Stimulated activated memory B cell treated with anti-CD40 and anti-IgM and Interleukin-4, amounts not matched to agents 10 μg/mL and 1 μg/mL and 100 μg/mL, for 72 hours (primary cell): ENCODE measurements at places on chromosomes 12 and 14.

- peak; percentile 32 for ATAC-seq
Measured at GRCh38 chr14:56119201-56119981, 1.2 kb downstream of the PELI2 start.

GRCh38 chr12:39364196-39364595 is 78.7 kb downstream of the KIF21A start:
- ATAC-seq: no peak

GRCh38 chr12:129363041-129363440 is 509.8 kb downstream of the GLT1D1 start:
- ATAC-seq: no peak

DNA sequence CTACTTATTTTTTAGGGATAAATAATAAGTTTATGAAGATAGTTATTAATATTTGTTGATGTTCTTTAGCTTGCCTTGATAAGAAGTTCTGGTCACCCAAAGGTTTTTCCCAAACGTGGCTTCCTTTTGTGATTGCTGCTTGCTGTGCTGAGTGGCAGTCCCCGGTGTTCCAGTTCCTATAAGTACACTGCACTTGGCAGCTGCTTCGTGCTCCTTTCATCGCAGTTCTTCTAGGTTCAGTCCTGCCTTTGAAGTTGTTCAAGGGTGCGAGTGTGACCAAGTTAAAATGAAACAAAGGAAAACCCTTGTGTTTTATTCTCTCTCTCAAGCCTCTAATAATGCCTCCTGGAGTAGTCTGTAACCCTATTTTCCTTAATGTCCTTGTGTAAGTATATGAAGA is 128.5 kb upstream of the ATF1 start:
- ATAC-seq: no peak

DNA sequence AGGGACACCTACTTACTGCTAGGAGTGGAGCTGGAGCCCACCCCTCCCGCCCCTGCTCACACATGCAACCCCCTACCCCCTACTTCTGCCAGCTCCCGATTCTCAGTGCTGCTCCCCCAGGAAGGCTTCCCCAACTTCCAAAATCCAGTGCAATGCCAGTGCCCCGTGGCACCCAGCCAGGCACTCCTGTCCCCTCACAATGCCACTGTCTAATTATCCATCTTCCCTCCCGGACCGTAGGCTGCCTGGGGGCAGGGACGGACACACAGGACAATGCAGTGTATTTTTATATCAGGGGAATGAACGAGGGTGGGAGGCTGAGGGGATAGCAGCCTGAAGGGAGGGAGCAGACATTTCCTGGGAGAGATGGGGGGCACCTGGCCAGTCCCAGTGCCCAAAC is 12.4 kb downstream of the OTUB2 start:
- no peak for ATAC-seq

GRCh38 chr14:73289729-73290128 is 52.4 kb downstream of the PAPLN start:
- ATAC-seq: no peak

DNA sequence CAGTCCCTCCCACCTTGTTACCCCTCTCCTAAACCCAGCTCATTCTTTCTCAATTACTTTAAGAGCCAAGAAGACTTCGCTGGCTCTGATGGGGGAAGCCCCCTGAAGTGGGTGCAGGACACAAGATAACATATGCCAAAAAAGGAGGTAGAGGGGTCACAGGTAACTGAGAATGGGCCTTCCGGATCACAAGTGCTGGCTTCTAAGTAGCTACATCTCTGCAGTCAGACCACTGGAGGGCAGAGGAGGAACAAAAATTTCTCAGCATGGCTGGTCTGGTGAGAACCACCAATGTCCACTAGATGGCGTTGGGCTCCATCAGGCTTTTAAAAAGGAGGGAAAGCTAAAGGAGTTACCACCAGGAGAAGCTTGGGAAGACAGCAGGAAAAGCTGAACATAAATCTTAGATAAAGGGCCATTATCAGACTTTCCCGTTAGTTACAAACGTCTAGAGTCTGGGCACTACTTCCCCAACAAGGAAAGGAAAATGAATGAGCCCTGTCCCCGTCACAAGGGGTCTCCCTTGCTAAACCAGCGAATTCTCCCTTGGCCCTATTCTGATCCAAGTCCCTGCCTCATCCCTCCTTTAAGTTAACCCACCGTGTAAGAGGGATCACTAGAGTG is 11.6 kb upstream of the CDH24 start:
- peak; percentile 91 for ATAC-seq

DNA sequence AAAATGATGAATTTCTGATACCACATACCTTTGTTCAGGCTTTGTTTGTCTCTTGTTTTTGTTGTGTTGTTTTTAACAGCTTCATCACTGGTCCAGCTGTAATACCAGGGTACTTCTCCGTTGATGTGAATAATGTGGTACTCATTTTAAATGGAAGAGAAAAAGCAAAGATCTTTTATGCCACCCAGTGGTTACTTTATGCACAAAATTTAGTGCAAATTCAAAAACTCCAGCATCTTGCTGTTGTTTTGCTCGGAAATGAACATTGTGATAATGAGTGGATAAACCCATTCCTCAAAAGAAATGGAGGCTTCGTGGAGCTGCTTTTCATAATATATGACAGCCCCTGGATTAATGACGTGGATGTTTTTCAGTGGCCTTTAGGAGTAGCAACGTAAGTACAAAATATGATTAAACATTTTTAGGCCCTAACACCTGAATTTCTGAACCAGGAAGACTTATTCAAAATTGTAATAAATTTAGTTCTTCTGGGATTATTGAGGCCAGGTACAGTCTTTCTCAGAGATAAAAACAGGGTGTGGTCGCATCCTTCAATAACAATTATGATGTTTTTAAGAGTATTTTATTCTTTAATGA is 22.4 kb downstream of the RXYLT1 start:
- no peak for ATAC-seq

- ATAC-seq: no peak
Measured at GRCh38 chr14:102810523-102810922, 33.3 kb downstream of the TRAF3 start.

DNA sequence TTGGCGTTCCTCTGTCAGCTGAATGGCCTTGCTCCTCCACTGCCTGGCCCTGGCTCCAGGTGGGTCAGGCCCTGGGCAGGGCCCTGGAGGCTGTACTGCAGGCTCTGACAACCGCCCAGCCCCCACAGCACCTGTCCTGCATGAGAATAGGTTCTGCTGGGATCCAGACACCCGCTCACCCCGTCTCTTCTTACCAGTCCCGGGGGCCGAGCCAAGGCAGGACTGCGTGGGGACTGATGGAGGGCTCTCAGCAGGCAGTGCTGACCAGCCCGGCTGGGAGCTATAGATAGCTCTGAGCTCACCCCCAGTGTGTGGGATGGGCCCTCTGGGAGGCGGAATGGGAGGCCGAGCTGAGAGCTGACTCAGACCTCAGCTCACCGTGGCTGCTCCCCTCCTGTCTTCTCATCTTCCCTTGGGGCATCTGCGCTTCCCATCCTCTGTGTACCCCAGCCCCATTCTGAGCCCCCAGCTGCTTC is 39.6 kb downstream of the TEAD4 start:
- ATAC-seq: peak; percentile 35

- ATAC-seq: no peak
Measured at GRCh38 chr14:57266065-57266464, 2.6 kb downstream of the EXOC5 start.

DNA sequence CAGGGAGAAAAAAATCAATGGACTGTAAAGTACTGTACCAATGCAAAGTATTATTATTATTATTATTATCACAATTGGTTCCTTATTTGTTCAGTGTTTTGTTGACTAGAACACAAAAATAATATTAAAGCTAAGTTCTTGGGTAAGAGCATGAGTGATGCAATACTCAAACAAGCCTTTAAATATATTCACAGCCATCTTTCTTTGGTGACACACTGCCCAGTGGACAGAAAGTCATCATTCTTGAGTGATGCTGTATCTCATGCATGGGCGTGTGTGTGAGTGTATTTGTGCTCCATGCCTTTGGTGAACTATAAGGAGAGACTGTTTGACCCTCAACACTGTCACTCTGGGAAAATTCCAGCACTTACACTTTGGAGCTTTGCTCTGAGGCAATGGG is 93.6 kb downstream of the KCNK10 start:
- no peak for ATAC-seq

- ATAC-seq: no peak
Measured at GRCh38 chr12:101772012-101772775, 32.9 kb upstream of the SYCP3 start.
